ENCODE measurements at places on chromosomes 5 and 9. TPM values are rescaled to one million over a fixed set of nuclear protein-coding genes. Genes with fewer than 3 reads are reported as not detected.

Gene HAVCR1
- total RNA-seq: not detected

DNA sequence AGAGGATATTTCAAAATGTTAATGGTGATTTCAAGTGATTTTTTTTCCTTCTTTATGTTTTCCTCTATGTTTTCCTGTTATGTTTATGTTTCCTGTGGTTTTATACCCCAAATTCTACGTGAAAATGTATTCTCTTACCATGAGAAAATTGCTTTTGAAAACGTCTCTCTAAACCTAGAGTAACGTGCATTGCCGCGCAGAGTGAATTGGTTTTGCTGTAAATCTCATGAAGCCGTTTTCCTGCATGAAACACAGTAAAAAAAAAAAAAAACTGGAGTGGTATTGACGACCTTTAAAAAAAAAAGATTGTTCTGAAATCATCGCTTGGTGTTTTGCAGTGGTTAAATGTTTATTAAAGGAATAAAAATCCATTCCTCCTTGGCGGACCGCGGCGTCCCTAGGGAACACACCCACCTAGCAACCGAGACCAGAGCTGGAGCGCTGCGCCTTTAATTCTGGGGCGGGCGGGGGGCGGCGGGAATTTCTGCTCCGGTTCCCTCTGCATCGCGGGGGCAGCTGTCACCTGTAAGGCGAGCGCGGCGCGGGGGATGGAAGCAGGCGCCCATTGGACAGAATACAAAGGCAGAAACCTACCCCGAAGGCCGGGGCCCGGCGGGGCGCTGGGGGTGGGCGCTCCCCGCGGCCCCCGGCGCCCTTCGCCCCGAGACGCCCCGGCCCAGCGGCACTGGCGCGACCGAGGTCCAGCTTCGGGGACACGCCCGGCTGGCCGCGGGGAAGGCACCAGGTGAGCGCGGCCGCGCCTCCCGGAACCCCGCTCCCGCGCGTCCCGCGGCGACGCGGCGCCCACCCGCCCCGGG lies at the start of gene SOWAHA:
TSS of gene SOWAHA (plus strand) at position 522 of the 818 bp plus-strand sequence. CDS start 320 bp downstream, outside the sequence.
- no peak for DNase-seq
- H3K27me3 ChIP-seq: no peaks in the 10 kb centered on the region
- H3K4me3 ChIP-seq: peak within 1 kb of the TSS; percentile 47
- H3K4me1 ChIP-seq: peaks cover 22% of the 10 kb centered on the region
- no peak within 1 kb of the TSS for H3K27ac ChIP-seq

Gene BARHL1
- total RNA-seq: not detected

DNA sequence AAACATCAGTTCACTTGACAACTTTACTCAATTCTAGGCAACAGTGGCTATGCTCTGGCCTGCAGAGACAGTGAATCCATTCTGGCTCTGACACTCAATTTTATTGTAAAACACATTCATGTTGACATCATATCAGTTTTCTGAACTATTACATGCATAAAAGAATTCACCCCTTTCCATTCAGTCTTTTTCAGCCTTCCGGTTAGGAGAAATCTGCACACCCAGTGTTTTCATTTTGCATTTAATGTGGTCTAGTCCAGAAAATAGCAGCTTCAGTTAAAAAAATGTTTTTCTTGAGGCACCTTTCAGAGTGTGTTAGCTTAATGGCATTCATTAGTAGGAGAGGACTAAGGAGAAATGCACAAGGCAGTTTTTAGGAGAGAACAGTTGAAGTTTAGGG lies 95.1 kb downstream of the PBX3 start:
- no peak overlapping the region for H3K4me3 ChIP-seq
- no peaks in the 10 kb centered on the region for H3K27me3 ChIP-seq
- H3K4me1 ChIP-seq: peaks cover 18% of the 10 kb centered on the region
- no peak for DNase-seq

- H3K36me3 ChIP-seq: no peaks in the 10 kb centered on the region
- H3K4me3 ChIP-seq: no peak overlapping the region
- peaks cover 32% of the 10 kb centered on the region for H3K27me3 ChIP-seq
- H3K4me1 ChIP-seq: peaks cover 20% of the 10 kb centered on the region
- H3K27ac ChIP-seq: no peak overlapping the region
These were observed 161.2 kb downstream of the FGF18 start for GRCh38 chr5:171580502-171581265.

- no peaks in the 10 kb centered on the region for H3K27me3 ChIP-seq
- H3K36me3 ChIP-seq: no peaks in the 10 kb centered on the region
- no peaks in the 10 kb centered on the region for H3K4me1 ChIP-seq
These were observed 38.0 kb upstream of the UBTD2 start for GRCh38 chr5:172321593-172321992.

GRCh38 chr9:109906766-109907382 lies 126.9 kb downstream of the PALM2AKAP2 start:
- DNase-seq: no peak
- H3K27me3 ChIP-seq: no peaks in the 10 kb centered on the region
- no peak overlapping the region for H3K27ac ChIP-seq
- no peak overlapping the region for H3K4me3 ChIP-seq
- H3K36me3 ChIP-seq: no peaks in the 10 kb centered on the region

Gene SPATA6L
- 1.3 TPM for total RNA-seq

Gene MACIR
- 8.4 TPM for total RNA-seq

All from esophagus muscularis mucosa (tissue), 4 donors.